ENCODE measurements at places on chromosomes 7 and 10.

- DNase-seq, result peak; percentile 71
Observed at GRCh38 chr10:71684356-71685173, 35.0 kb downstream of the C10orf105 start.

- DNase-seq, result no peak
Observed at GRCh38 chr7:18445483-18445882, 50.1 kb upstream of the HDAC9 start.

DNA sequence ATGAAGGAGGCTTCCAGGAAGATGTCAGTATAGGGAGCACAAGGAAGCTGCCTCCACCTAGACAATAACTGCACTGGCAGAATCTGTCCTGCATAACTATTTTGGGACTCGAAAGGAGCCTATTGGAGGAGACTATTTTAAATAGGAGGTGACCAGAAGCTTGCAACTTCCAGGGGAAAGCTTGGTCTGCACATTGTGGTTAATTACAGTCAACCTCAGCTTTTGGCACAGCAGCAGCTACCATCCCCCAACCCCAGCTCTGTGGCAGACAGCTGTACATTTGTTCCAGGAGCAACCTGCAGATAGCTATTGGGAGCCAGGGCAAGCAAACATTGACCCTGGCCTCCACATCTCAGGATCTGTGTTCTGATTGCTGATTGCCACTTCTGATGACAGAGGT lies 46.3 kb upstream of the NANOS1 start:
- no peak for DNase-seq

GRCh38 chr7:155560982-155561686 lies 14.8 kb upstream of the CNPY1 start:
- no peak for DNase-seq

- DNase-seq, result no peak
Observed at GRCh38 chr10:120776442-120776841, 74.7 kb upstream of the WDR11 start.

- no peak for DNase-seq
Observed at GRCh38 chr10:95697429-95697828, 3.7 kb upstream of the TCTN3 start.

GRCh38 chr7:15802425-15802824 lies 115.9 kb upstream of the MEOX2 start:
- DNase-seq, result no peak

- no peak for DNase-seq
Observed at GRCh38 chr7:78326876-78327275, 528.3 kb downstream of the PHTF2 start.

DNA sequence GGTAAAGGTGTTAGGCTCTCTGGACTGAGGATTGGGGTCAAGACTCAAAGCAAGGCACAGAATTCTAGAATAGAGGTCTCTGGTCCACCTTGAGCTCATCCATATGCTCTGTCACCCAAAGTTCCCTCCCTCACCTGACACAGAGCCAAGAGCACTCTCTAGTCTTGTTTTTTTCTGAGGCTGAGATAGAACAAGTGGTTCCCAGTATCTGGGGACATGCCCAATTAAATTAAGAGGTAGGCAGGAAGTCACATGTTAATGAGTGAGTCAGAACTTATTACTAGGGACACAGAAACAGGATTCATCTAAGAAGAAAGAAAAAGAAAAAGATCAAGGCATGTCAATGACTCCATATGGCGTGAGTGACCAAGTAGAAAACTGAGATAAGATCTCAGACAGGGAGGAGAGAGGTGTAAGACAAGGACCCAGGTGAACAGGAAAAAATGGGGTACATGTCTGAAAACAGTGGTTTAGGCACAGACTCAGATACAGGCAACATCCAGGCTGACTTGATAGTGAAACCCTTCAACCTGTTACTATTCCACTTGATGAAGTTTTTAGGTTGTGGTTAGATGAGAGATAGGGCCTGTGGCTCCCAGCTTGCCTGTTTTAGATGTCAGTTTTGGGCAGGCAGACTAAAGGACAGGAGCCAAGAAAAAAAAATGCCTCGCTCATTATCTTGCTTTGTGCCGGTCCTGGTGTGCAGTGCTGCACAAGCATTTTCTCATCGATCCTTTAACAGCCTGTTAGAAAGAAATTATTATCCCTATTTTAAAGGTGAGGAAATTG lies 609.9 kb downstream of the CCSER2 start:
- DNase-seq, result no peak

DNA sequence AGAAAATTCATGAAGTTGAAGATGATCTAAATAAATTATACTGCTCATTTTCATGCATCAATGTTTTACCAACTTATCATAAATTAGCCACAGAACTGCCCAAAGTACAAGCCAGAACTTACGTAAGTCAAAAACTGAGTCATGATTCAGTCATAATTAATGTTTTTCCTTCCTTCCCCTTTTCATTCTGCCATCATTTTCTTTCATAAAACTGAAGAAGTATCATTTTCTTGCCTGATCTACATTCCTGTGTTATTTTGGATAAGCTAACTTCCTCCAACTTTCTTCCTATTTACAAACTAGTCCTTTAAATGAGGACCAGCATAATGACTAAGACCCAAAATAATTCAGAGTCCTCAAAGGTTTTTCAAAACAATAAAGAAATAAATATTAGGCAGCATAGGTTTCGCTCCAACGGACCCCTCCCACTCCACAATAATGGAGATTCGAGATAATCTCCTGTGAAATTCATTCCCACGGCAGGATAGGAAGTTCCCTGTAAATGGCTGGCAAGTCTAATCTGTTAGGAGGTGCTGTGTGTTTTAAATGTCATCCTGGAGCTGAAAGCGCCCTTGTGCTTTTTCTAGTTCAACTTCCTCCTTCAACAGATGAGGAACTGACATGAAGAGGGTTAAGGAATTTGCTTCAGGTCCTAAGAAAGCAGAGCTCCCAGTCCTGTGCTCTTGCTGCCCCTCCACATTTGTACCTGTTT lies 218.9 kb downstream of the DOCK4 start:
- no peak for DNase-seq

- DNase-seq, result no peak
Observed at GRCh38 chr7:11843113-11843765, 11.2 kb upstream of the THSD7A start.
